Forelimb muscle (tissue), 1 donor: ENCODE measurements at places on chromosomes 5 and 9.

DNA sequence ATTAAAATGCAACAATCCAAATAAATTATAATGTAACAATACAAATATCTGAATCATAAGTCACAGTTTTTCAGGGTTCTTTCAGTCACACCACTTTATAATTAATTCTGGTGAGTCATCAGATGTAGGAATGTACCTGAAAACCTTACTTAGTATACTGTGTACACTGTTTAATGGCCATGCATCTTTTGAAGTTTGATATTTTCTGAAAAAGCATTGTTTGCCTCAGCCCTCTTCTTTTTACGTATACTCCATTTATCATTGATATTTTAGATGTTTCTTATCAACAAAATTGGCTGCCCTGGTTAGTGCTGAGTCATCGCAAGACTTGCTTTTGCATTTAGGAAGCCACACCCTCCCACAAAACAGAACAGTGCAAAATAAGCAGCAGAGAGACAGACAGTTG, 218.6 kb downstream of the PJA2 start:
- DNase-seq: no peak

- DNase-seq: peak; percentile 84
These were observed 996 bp upstream of the GAS1 start for GRCh38 chr9:86948074-86948929.

DNA sequence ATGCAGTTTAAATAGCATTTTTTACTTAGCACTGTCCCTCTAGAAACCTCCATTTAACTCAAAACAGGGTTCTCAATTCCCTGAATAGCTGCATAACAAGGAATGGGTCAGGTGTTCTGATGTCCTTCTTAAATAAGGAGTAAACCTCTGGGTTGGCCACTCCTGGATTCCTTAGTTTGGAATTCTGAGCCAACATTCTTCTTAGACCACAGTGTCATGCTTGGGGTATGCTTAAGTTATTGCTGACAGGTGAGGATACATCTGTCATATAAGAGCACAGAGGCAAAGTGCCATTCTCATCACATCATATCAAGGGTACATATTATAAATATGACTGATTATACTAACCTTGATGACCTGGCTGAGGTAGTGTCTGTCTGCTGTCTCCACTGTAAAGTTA, 179.9 kb upstream of the SEMA6A start:
- DNase-seq: no peak

DNA sequence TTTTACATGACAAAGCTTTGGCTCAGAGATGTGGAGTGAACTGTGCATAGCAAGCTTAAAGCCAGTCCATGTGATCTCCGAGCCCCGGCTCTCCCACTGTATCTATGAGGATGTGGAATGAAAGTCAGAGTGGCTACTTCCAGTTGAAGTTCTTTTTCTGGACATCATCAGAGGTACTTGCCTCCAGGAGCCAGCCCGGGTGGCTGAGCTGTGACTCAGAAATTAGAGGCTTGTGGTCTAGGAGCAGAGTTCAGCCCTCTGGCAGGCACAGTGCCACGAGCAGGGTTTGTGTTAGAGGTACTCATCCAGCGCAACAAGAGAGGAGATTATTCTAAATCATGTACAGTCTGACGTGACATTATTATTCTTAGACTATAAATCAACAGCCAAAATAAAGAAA, 322.5 kb downstream of the CDK5RAP2 start:
- no peak for DNase-seq

DNA sequence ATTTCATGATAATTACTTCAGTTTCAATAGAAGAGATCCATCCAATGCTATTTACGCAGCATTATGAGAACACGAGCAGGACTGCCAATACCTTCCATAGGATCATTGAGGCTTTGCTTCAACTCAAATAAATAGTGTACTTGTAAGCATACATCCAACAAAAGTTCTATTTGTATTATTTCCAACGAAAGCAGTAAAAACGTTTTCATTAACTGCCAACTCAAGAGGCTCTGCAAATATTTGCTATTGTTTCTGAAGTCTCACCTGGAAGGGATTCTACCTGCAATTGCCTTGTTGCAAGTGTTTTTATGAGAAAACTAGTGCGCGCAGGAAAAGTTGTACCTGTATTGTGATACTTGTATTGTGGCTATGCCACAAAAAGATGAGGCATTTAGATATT, 11.0 kb upstream of the GNPDA1 start:
- DNase-seq: no peak

- DNase-seq: no peak
These were observed 52.1 kb upstream of the EQTN start for GRCh38 chr9:27348785-27349697.

DNA sequence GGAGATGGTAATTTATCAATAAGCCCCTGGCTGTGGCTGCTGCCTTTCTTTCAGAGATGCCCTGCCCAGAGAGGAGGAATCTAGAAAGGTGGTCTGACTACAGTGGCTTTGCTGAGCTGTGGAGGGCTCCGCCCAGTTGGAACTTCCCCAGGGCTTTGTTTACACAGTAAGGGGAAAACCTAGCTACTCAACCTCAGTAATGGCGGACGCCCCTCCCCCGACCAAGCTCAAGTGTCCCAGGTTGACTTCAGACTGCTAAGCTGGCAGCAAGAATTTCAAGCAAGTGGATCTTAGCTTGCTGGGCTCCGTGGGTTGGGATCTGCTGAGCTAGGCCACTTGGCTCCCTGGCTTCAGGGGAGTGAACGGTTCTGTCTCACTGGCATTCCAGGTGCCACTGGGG, 865.4 kb upstream of the ACO1 start:
- DNase-seq: no peak

GRCh38 chr5:37174928-37175327, 74.2 kb downstream of the CPLANE1 start:
- DNase-seq: no peak
